ENCODE measurements at places on chromosomes 12 and 14.

- no peak for DNase-seq
Observed at GRCh38 chr14:76811561-76811960, 1.1 kb downstream of the ANGEL1 start.

DNA sequence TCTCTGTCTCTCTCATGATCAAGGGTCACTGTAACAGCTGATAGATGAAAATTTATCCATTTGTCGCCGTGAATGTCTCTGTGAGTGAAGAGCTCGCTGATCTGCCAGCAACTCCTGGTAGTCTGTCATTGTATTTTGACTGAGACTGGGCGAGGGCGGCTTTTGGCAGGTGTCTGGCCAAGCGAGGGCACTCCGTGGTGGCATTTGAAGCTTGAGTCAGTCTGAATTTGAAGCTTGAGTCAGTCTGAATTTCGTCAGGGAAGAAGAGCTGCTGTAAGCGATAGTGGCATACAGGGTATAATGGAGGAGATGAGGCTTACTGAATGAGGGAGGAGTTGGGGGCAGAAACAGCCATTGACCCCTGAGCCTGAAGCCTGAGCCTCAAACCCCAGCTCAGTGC lies 56.8 kb upstream of the FAM181A start:
- DNase-seq, result no peak

DNA sequence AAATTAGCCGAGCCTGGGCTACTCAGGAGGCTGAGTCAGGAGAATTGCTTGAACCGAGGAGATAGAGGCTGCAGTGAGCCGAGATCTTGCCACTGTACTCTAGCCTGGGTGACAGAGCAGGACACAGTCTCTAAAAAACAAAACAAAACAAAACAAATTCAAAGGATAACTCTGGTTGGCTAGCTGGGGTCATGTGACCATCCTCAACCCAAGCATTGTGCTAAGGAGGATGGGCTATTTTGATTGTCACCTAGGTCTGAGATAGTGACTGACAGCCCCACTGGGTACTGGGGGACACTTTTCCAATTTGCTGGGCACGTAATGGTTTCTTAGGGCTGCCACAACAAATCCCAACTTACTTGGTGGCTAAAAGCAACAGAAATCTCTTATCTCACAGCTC lies 11.9 kb downstream of the DGLUCY start:
- DNase-seq, result no peak

DNA sequence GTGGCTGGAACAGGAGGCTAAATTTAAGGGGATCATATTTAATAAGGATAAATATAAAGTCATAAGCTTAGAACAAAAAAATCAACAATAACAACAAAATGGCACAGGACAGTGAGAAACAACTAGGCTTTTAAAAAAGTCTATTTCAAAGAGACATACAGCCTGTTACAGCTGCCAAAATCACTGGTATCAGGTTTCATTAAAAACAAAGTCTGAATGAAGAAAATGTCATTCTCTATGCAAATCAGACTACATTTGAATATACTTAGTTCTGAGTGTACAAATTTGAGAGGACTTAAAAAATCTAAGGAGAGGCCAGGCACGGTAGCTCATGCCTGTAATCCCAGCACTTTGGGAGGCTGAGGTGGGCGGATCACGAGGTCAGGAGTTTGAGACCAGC lies 44.0 kb downstream of the TFCP2 start:
- DNase-seq, result no peak

Data from suppressor macrophage treated with lipopolysaccharide for 1 hour (primary cell).